ENCODE measurements at places on chromosomes 1 and 21. TPM values are rescaled to one million over a fixed set of nuclear protein-coding genes. Genes with fewer than 3 reads are reported as not detected.

DNA sequence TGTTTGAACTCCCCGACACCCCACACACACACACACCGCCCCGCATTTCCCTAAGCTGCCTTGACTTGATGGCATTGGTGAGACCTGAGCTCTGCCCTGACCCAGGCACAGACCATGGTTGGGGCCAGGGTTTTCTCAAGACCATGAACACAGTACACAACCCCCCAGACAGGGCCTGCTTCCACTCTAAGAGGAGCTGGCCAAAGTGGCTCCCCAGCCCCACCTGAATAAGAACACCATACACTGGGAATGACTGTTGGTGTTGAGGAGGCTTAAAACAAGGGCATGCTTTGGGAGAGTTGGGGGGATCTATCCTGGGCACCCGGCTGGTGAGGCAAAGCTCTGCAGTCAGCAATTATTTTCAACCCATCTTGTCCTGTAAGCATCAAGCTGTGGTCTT is 77.6 kb upstream of the SYT6 start:
- DNase-seq: no peak

DNA sequence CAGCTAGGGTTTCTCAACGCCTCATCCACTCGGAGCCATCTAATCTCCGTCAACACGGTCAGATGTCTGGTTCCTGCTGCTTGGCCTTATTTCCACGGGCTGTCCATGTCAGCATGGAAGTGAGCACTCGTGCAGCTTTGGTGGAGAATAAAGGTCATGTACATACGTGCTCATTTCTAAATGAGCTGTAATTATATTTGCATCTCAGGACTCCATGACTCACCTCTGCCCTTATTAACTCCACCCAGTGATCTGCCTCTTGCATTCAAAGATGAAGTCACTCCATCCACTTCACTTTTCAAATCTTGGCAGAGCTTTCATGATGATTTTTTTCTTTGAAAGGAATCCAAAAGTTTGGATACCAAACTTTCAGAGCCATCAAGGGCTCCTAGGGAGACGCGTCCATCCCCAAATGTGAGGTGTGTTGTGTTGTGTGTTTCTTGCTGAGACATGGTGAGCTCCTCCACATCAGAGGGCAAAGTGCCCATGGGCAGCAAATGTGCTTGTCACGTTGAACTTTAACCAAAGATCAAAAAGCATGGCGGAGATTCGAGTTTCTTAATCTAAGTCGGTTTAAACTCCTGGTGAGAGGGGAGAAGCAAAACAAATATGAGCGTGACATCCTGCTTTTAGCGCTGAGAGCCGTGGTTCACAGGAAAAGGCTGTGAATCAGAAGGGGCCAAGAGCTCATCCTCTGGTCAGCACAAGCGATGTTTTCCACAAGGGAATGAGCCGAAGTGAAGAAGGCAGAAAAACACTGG is 68.6 kb upstream of the ERRFI1 start:
- DNase-seq: no peak

F5 gene
- 7.4 TPM for total RNA-seq

GRCh38 chr1:36525166-36525565 is 42.5 kb upstream of the CSF3R start:
- DNase-seq: no peak

DNA sequence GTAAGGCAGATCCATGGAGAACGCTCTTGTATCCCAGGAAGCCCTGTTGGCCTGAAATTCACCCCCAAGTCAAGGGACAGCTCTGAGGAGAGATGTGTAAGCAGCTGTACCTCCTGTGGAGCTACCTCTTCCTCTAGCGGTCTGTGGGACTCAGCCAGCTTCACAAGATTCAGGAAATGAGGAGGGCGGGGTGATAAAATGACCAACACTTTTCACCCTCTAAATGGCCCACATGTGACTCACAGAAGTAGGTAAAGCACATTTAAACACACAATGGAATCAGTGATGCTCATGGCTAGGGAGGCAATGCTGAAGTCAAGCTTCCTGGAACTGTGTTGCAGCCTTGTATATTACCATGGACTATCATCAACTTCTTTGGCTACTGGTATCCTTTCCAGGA is at the start of gene SH2D1B:
Gene SH2D1B, minus strand, starts transcription at position 135 of the 400 bp plus-strand sequence. Its CDS starts 120 bp downstream, at position 15.
- DNase-seq: no peak

TRPM2 gene
- 4.3 TPM for total RNA-seq

GRCh38 chr1:218480588-218481099 is 135.5 kb downstream of the TGFB2 start:
- DNase-seq: no peak

DNA sequence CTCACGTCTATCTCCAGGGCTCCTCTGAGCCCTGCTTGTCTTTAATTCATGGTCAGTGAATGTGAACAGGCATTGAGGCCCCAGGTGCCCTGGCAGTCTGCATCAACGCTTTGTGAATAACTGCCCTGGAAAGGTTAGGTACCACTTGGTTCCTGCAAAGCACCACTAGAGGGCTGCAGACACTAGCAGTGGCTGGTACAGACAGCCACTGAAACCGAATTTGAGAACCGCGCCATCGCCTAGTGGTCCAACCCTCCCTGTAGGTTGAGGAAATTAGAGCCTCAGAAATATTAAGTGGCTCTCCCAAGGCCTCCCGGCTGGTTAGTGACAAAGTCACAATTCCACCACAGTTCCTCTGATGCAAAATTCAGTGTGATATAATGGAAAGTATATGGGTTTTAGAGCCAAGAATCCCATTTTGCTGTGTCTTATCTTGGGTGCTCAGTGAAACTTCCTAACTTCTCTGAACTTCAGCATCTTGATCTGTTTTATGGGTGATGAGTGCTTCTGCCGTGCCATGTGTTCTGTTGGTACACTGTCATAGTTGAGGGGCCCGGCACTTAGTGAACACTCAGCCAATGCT is 46.2 kb upstream of the BCL9 start:
- peak; percentile 45 for DNase-seq

- no peak for DNase-seq
Observed at GRCh38 chr1:89085781-89086180, 20.8 kb upstream of the GBP1 start.

S100A14 gene
- 99.2 TPM for total RNA-seq

SERTAD4 gene
- total RNA-seq: 47.9 TPM

- peak; percentile 62 for DNase-seq
Observed at GRCh38 chr1:9239622-9240401, 5.2 kb downstream of the H6PD start.

- DNase-seq: no peak
Observed at GRCh38 chr1:70475023-70475422, 64.0 kb downstream of the CTH start.

ADORA1 gene
- total RNA-seq: 5.2 TPM

DNA sequence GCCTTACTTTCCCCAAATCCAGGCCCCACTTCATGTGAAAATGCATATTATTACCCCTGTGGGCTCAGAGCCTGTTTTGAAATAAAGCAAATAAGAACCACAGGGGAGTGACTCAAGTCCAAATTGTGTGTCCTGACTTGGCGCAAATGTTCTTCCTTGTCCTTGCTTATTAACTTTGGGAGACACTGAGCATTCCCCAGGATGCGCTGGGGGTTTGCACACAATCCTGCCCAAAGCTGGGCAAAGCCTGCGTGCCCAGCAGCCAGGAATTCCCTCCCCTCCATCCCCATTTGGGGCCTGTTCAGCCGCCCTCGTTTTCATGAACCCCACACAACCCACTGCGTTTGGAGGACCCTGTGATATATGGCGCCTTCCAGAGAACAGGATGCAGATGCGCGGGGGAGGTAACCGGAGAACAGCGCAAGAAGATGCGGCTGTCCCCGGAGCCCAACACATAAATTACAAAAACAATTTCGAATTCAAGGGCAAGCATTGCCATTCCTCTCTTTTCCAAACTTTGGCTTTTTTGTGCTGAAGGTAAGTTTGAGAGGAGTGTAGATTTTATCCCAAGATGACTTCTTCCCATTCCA is 42.4 kb upstream of the CLDN14 start:
- DNase-seq: no peak

GRCh38 chr1:247243524-247244137 is 12.2 kb upstream of the VN1R5 start:
- DNase-seq: no peak

ODF2L gene
- 39.8 TPM for total RNA-seq

DNA sequence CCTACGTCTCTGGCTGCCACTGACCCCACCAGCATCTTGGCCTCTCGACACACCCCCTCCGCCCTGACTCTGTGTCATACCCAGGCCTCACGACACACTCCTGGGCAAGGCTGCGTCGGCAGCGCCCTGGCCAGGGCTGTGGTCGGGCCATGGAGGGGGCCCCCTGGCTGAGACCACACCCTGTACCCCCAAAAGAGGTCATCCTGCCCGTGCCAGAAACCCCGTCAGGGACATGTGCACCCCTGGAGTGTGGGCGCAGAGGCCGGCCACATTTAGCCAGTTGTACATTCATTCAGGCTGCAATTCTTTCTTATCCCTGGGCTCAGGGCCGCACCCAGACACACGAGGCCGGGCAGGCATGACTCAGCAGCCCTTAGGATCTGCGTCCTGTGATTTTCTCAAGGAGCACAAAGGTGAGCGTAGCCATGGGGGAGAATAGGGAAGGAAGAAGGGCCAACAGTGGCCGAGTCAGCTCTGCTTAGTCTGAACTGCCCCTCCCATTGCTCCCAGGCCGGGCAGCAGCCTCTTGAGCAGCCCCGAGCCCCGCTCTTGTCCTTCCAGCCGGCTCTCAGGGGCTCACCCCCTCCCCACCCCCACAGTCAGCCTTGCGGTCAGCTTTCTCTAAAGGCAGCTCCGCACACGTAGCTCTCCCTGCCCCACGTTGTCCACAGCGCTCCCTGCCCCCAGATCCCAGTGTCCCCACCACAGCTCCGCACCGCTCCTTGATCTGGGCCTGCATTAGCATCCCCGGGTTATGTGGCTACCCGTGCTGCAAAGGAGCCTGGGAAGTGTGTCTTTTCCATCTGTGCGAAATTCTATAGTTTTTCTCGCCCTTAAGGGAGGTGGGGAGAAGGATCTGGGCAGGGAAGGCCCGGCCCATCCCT is 7.9 kb downstream of the CSTB start:
- DNase-seq: no peak

DNA sequence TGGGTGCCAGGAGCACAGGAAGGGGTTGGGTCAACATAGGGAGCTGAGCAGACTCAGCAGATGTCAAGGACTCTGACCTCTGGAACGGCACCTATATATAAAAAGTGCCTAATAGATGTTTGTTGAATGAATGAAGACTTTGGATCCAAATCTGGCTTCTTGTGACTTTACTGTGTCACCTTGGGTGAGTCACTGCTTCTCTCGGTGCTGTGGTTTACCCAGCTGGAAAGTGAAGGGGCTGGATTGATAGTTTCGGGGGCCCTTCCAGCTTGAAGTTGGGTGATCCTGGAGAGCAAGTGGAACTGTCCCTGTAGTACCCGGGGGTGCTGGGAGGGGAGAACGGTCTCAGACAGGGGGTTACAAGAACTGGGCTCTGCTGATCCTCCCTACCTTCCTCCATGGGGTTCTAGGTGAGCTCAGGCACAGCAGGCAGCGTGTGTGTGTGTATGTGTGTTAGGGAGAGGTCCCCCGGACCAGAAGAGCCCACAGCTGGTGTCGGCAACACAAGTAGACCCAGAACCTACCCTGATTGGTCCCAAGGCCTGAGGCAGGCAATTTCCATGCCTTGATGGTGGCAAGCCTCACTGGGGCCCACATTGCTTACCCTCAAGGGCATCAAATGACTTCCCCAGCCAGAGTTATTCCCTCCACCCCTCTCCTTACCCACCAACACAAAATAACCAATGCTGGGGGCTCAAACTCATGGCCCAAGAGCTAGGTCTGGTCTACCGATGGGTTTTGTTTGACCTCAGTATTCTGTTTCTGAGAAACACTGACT is 5.5 kb upstream of the PADI1 start:
- peak; percentile 28 for DNase-seq

RBM11 gene
- total RNA-seq: not detected

DNA sequence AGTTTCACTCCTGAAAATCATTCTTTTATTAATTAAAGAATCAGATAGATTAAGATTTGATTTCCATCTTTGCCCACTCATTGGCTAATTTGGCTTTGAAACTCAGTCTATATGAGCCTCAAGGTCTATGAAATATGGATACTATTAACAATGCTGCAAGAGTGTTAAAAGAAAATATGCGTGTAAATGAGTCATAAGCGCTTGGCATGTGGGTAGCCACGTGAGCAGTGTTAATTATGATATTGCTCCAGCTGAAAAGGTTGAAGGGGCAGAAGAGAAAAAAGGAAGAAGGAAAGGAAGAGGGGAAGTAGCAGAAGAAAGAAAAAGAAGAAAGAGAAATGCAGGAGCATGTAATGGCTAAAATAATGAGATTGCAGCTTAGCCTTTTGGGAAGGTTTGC is 151.4 kb downstream of the CHRM3 start:
- DNase-seq: no peak

- no peak for DNase-seq
Observed at GRCh38 chr1:209643285-209644020, 8.8 kb downstream of the LAMB3 start.

FGR gene
- total RNA-seq: 24.3 TPM

TRIM33 gene
- 40.8 TPM for total RNA-seq

DNA sequence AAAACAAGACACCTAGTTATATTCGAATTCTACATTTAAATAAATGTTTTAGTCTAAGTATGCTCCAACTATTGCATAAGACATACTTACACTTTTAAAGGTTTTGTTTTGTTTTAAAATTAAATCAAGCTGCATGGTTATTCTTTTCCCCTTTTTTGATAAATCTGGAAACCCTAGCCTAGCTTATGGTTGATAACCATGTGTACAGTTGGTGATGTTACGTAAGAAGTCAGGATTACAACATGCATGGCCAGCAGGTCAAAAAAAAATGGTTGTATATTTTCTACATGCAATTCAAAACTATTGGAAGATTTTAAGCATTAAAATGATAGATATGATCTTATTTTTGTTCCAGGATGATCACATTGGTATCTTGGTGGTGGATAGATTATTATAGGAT is 1600.6 kb downstream of the PLA2G4A start:
- no peak for DNase-seq

SH3BGR gene
- 6.3 TPM for total RNA-seq

GBP6 gene
- total RNA-seq: not detected

DNA sequence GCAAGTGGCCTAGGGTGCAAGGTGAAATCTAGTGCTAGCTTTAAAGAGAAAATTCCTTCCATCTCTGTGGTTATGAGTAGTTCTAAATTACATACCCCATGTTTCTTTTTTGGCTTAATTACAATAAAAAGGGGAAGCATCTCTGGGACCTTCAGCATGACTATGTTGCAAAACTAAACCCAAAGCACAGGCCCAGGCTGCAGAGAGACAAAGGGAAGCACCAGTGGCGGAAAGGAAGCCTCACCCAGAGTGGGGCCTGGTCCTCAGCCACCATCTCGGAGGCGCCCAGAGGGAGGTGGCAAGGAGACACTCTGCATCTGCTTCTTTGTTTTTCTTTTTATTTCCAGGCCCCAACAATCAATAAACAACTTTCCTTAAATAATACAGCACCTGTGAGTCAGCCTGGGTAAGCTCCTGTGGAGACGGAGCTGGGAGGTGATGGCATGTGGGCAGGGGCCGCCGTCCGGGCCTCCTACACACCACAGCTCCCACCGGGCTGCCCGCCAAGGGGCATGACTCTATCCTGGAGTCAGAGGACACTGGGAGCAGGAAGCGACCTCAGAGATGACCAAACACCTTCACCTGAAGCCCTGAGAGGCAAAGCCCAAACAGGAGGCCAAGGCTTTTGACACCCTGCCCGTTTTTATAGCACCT is 21.7 kb downstream of the ITPKB start:
- DNase-seq: no peak

- DNase-seq: no peak
Observed at GRCh38 chr21:25457411-25457810, 149.9 kb downstream of the MRPL39 start.

Data from breast epithelium (tissue), 4 donors.